ENCODE measurements at places on chromosomes 2 and 18. TPM values are rescaled to one million over a fixed set of nuclear protein-coding genes. Genes with fewer than 3 reads are reported as not detected.

Gene MC5R
- total RNA-seq: not detected

Gene RNF149
- total RNA-seq: 25.5 TPM

Gene ANKRD29
- total RNA-seq: 0.13 TPM

Gene SCYGR4
- total RNA-seq: not detected

Gene CD207
- not detected for total RNA-seq

Gene LRP1B
- total RNA-seq: not detected

Gene MAP2
- 1.5 TPM for total RNA-seq

Gene NMS
- not detected for total RNA-seq

Gene MTERF4
- 22.3 TPM for total RNA-seq

Gene CD302
- 3.7 TPM for total RNA-seq

Gene ABCG5
- total RNA-seq: not detected

Gene EIF2AK3
- total RNA-seq: 12.5 TPM

Gene PPIG
- total RNA-seq: 37.8 TPM

Gene MAP3K19
- not detected for total RNA-seq

Gene C2orf66
- total RNA-seq: not detected

Gene APCDD1
- total RNA-seq: not detected

Gene ATF2
- 30.9 TPM for total RNA-seq

Gene G6PC2
- not detected for total RNA-seq

Gene RTP5
- total RNA-seq: not detected

Data from HFFc6 (cell line).